ENCODE measurements at places on chromosomes 5 and 9.

DNA sequence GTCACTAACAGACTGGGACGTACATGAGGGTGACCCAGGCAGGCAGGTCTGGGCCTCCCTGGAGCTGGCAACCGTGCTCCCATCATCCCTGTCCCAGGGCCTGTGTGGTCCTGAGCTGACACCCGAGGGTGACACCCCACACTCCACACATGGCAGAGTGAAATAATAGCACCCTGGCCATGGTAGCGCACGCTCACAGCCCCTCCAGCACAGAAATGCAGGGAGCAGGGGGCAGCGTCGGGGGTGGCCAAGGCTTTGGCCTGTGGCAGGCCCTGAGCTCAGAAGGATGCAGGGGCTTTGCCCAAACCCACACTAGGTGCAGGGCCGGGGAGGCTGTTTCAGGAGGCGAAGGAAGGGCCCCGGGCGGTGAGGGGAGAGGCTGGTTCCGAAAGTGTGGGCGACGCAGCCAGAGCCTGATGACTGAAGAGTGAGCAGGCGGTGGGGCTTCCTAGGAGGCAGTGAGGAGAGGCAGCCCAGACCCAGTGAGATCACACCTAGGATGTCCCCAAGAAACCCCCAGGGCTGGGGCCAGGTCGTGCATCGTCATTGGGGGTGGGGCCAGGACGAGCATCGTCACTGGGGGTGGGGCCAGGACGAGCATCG is 12.9 kb downstream of the OR2V2 start:
- DNase-seq = no peak

GRCh38 chr9:11676821-11677220 is 1016.4 kb upstream of the TYRP1 start:
- no peak for DNase-seq

DNA sequence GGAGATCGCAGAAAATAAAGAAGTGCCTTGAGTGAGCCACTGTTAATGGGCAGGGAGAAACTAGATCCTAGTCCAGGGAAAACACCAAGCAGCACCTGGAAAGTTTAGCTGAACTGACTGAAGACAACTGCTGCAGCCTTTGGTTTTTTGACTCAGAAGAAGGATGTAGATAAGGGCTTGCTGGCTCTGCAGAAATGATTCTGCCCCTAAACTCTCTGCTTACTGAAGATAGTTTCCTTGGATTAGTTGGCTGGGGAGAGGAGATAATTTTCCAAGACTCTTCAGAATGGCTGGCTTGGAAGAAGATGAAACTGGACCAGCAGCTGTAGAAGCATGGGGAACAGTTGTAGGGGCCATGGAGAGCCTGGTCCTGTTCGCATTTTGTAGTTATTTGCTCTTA is 471.8 kb downstream of the KDM4C start:
- DNase-seq = no peak

DNA sequence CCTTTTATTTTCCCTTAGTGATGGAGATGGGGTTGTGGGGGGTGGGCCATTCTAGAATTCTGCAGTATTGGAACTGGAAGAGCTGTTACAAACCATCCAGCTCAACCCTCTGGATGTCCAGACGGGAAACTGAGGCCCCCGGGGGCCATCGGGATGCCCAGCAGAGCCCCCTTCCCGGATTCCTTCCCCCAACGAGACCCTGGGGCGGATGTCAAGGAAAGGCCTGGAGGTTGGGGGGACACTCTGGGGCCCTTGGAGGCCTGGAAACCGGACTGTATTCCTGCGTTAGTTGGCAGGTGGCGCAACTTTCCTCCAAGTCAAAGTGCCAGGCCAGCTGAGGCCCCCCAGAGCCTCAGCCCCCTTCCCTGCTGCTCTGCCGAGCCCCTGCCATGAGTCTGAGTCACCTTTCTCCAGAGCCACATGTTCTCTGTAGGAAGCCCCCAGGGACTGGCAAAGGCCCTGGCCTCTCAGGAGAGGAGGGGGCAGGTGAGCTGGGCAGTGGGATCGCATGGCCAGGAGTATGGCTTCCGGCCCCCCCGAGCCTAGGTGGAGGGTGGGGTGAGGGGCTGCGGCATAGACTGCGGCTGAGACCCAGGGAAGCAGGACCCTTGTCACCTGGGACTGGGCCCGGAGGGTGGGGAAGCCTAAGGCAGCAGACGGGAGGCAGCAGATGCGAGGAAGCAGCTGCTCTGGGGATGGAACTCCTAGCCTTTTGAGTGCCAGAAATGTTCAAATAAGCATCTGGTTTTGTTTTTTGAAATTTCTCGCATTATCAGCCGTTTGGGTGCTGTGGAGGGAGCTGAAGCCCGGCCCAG is 17.8 kb upstream of the FIBCD1 start:
- DNase-seq = no peak

- no peak for DNase-seq
These were observed 170.0 kb downstream of the PAPPA start for GRCh38 chr9:116323571-116323970.

- DNase-seq = no peak
These were observed 37.8 kb downstream of the ASTN2 start for GRCh38 chr9:117377046-117377445.

DNA sequence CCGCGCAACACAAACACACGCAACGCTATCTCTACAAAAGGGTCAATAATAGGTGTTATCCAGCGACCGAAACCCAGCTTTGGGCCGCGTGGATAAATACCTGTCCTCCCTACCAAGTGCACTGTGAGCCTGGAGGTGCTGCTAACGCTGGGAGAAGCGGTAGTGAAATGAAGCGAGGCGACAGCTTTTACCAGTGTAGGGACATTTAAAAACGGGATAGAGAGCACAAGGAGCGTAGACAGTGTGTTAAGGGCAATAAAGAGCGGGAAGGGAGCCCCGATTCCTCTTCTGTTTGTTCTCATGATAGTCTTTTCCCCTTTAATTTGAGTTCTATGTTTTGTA is 421 bp upstream of the DEPDC1B start:
- DNase-seq = no peak

GRCh38 chr5:30387974-30388632 is 805.4 kb upstream of the CDH6 start:
- DNase-seq = no peak

Data from retinal pigment epithelial cell (primary cell).